ENCODE measurements at places on chromosomes 12 and 14.
A peak's percentile ranks its signal among the peaks of the same experiment; 100 is the strongest.

- no peak for DNase-seq
Observed at GRCh38 chr12:93358821-93359220, 18.9 kb upstream of the NUDT4 start.

DNA sequence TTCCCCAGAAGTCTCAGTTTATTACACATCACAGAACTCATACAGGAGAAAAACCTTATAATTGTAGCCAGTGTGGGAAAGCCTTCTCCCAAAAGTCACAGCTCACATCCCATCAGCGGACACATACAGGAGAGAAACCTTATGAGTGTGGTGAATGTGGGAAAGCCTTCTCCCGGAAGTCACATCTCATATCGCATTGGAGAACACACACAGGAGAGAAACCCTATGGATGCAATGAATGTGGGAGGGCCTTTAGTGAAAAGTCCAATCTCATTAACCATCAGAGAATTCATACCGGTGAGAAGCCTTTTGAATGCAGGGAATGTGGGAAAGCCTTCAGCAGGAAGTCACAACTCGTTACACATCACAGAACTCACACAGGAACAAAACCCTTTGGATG, 20.1 kb downstream of the ZNF84 start:
- DNase-seq = no peak

DNA sequence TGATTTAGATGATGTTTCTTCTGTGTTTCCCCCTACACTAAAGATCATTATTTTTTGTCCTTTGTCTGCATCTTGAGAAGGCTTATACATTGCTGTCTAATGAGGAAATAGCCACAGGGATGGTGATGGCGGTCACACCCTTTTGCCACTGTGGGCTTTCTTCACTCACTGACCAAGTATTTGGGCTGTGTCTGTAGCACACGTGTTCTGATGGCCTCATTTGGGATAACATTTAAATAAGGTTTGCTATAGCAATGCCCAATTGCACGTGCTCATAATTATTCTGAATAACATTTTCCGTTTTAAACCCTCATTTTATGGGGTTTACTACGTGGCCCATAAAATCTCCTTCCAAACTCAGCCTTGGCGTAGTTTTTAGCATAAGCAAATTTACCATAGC, 230.3 kb upstream of the PRICKLE1 start:
- DNase-seq = no peak

GRCh38 chr14:101964297-101965180, at the start of gene DYNC1H1:
DYNC1H1 (plus strand) TSS chr14:101964573; CDS start chr14:101964692, 119 bp downstream.
- peak; percentile 81 for DNase-seq

- DNase-seq = peak; percentile 63
Observed at GRCh38 chr14:103334644-103335622, 896 bp downstream of the EIF5 start.

GRCh38 chr12:68406134-68406576, 74.0 kb upstream of the MDM1 start:
- no peak for DNase-seq

DNA sequence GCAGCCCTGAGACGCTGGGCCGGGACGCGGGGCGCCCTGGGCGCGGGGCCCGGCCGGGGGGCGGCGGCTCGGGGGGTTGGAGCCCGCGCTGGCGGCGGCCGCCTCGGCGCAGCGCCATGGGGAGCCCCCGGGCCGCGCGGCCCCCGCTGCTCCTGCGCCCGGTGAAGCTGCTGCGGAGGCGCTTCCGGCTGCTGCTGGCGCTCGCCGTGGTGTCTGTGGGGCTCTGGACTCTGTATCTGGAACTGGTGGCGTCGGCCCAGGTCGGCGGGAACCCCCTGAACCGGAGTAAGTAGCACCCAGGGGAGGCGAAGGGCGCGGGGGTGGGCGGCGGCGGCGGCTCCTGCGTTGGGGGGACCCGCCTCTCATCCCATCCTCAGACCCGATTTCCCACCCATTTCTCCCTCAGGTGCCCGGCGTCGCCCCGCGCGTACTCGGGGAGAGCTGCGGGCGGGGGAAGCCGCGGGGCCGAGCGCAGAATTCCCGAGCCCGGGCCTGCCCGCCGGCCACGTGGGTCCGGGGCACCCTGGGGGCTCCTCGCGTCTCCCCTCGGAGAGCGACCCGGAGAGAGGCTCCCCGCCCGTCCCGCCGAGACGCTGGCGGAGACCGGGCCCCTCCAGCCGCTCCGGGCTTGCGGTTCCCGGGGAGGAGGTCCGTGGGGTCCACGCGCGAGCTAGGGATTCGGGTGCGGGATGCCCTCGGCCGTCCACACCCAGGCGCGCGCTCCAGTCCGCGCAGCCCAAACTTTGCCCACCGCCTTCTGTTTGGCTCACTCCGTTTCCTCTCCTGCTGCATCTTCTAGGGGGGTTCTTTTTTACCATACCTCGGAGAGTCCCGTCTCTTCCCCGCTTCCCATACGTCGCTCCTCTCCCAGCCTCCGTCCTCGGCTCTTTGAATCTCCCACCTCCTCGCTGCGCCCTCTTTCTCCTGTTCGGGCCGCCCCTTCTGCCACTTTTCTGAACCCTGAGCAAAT, 807 bp downstream of the B4GALNT3 start:
- DNase-seq = peak; percentile 18

GRCh38 chr12:66242311-66242710, 53.3 kb downstream of the IRAK3 start:
- DNase-seq = no peak

GRCh38 chr12:68119724-68120211, 39.8 kb downstream of the IFNG start:
- no peak for DNase-seq

- no peak for DNase-seq
Observed at GRCh38 chr14:21049271-21049673, 7.1 kb downstream of the RNASE7 start.

GRCh38 chr12:49470986-49471385, 67.8 kb upstream of the KCNH3 start:
- no peak for DNase-seq

DNA sequence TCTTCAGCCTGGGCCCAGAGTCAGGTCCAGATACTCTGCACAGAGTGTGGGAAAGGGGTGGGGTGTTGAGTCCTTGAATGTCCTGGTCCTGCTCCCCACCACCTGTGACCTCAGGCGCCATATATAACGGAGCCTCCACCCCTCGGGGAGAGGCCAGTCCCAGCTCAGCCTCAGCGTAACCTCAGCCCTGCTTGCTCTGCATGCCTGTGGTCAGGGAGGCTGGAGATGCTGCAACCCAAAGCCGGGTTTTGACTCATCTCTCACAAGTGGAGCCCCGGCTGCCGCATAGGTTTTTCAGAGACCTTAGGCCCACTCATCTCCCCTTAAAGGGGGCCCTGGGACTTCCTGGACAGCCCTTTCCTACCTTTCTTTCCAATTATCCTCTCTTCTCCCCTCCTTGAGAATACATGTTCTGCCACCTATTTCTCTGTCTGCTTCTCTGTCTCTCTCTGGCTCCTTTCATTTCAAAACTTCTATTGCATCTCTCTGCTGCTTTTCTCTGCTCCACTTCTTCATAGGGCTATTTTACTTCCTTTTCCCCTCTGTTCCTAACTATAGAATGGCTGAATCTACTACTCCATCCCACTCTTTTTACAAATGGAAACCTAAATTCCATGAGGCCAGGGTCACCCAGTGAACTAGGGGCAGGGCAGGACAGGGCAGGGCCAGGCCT, 1.2 kb downstream of the ITGB7 start:
- peak; percentile 36 for DNase-seq

DNA sequence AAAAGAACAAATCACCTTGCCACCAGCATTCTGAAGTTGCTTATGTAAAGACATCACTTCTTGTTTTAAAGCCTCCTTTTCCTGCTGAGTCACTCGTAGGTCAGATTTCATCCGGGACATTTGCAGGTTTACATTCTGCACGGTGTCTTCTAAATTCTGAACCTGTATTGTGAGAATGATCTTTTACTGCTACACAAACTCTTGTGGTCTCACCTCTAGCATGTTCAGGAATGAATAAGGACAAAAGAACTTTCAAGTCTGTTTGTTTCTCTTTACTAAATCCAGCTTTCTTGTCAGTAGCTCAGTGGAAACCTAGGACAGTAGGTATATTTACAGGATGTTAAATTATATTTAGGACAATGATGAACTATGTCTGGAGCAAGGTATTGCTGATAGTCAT, 73.5 kb upstream of the SAV1 start:
- DNase-seq = no peak

DNA sequence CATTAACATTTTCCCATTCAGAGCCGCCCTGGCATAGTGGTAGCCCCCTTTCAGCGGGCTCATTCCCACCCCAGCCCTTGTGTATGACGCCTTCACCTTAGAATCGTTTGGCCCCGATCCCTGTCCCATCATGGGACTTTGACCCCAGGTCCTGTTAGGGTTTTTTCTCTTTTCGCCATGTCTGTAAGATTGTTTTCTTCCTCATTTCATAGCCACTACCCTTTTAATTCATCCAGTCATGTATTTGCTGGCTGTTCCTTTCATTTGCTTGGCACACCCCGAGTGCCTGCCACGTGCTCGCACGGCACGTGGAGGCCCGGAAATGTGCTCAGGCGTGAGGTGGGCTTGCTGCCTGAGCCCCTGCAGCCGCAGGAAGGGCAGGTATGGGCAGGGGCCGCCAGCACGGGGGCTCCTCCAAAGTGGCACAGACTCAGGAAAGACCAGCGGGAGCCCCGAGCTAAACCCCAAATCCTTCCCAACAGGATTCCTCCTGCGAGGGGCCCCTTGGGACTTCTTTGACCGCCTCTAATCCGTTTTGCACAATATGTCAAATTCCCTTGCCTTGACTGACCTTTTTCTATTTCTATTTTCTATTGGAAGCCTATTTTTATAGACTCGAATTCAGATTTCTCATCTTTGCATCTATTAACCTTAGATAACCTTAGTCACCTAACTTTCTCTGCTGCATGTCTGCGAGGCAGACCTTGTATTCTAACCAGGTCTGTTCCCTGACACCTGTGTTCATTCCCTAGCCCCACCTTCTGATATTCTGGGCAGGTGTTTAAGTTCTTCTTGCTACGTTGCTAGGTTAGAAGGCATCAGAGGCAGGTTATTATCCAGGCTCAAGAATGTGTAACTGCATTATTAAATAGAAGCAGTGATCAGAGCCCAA, 114.8 kb downstream of the EML1 start:
- no peak for DNase-seq

DNA sequence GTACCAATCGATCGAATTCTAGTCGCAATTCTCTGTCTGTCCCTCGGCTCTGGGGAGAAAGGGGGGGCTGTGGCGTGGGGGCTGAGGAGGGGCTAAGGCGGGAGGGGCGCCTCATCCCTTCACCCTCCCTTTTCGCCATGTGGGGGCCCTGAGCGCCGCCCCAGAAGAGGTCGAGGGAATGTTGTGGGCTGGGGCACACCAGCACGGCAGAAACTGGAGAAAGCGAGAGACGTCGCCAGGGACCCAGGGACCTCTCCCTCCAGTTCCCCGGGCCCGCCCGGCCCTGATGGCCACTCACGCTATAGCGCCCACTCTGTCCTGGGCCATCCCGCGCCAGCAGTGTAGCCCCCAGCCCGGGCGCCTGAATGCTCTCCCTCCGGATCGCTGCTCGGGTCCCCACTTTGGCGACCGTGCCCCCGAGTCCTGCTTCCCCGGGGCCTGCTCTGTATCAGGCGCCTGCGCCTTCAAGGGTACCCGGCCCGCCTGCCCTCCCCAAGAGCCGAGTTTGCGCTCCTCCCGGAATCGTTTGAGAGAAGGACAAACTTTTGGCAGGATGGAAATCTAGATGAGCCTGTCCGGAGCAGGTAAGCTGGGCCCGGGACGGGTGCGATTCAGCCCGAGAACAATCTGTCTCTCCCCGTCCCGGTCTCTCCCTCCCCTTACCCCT, 62.6 kb downstream of the SMUG1 start:
- DNase-seq = no peak

DNA sequence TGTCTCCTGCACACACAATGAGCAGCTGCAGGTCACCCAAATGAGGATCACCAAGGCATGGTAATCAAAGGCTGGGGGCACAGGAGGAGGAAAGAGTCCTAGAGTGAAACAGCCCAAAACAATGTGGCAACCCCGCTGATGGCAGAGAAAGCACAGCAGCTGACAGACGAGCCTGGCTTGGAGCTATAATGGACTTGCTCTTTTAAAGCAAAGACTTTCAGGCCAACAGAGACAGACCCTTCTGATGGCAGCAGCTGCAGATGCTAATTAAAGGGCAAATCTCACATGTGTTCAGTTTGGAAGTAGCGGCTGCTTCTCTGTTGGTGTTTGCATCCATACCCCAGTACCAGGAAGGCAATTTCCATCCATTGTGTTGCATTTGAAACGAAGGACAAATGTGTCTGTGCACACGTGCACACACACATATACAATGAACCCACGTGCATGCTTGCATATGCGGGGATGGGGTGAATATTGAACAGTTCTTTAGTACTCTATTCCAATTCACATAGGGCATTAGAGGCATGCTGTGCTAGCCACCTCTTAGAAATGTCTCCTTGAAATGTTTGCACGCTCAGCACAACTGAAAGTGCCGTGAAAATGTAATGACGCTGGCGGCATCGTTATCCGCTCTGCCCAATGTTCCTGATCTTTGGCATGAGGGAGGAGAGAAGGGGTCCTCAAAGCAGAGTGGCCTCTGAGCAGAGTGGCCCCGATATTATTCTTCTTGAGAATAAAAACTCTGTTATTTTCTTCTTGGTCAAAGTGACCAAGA, 38.1 kb downstream of the CIT start:
- DNase-seq = no peak

DNA sequence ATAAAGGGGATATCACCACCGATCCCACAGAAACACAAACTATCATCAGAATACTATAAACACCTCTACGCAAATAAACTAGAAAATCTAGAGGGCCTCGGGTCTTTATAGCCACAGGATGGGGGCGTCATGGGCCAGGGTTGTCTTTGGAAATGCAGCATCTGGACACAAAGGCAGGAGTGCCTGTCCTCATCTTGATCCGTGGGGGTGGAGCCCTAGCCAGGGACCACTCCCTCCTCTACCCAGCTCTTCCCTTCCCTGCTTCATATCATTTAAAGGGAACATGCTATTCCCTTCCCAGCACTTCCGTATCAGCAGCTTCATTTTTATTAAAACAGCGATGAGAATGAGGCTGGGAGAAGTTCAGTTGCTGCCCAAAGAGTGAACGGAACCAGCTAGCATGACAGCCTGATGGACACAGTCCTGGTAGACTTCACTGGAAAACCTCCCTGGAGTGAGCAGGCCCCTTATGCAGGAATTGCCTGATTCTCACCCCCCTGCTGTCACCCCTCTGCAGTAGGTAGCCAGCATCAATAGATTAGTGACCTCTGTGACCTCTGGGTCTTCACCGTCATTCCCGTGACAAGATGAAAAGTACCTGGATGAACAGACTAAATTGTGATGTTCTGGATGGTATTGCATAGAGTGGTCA, 251.4 kb upstream of the RGS6 start:
- no peak for DNase-seq

GRCh38 chr12:47067771-47068431, 11.5 kb upstream of the PCED1B start:
- no peak for DNase-seq

GRCh38 chr14:87196436-87196835, 796.5 kb downstream of the GALC start:
- DNase-seq = no peak

DNA sequence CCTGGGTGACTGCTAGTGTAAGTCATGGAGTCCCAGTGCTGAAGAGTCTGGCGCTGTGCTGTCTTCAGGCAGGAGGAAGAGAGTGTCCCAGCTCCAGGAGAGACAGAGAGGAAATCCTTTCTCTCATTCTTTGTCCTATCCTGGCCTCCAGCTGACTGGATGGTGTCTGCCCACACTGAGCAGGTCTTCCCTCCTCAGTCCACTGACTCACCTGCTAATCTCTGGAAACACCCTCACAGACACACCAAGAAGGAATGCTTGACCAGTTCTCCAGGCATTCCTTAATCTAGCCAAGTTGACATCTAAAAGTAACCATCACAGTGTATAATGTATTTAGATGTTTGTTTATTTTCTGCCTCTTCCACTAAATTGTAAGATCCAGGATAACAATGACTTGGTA, 53.9 kb downstream of the EMP1 start:
- DNase-seq = no peak

GRCh38 chr12:77924703-77925102, 94.0 kb downstream of the NAV3 start:
- no peak for DNase-seq

Measured in T-helper 22 cell (primary cell).